ENCODE measurements at places on chromosomes 6 and 20.
A peak's percentile ranks its signal among the peaks of the same experiment; 100 is the strongest.

DNA sequence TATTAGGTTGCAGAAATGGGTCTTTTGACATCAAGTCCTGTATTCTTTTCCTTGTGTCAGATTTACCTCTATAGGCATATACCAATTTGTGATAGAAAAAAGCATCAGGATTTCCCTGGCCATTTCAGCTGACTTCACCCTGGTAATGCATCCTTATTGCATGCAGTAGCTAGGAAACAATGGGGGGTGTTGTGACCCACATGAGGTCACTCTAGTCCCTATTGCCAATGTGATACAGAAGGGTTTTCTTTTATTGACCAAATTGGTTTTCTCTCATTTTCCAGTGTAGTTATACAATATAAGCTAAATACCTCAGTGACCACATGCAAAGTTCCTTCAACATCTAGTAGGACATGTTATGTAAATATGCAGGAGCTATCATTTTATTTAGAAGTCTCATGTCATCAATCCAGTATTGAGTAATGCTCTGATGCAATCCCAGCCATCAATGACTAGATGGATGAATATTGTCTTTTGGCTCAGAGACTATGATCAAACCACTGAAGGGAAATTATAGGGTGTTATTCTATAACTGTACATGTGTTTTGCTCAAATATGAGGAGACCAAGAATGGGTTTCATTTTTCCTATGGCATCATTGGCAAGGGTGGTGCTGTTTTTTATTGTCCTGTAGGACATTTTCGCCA, 177.7 kb downstream of the KLHL32 start:
- no peak for DNase-seq

DNA sequence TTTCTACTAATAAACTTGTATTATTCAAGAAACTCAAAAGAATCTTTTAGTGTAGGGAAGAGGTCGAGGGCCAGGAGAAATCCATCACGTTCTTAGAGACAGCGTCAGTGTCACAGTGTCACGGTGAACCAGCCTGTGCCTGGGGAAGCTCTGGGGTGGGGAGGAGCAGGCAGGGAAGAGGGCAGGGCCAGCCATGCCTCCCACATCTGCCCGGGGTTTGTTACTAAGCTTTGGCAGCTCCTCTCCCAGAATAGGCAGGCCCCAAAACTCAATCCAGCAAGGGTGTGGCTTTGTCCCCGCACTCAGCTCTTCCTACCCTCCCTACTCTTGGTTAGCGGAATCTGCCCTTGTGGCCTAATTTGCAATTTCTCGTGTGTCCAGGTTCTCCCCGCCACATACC, 72.9 kb downstream of the TCP11 start:
- DNase-seq: no peak

- DNase-seq: no peak
These were observed 151.1 kb upstream of the B3GAT2 start for GRCh38 chr6:71107911-71108420.

DNA sequence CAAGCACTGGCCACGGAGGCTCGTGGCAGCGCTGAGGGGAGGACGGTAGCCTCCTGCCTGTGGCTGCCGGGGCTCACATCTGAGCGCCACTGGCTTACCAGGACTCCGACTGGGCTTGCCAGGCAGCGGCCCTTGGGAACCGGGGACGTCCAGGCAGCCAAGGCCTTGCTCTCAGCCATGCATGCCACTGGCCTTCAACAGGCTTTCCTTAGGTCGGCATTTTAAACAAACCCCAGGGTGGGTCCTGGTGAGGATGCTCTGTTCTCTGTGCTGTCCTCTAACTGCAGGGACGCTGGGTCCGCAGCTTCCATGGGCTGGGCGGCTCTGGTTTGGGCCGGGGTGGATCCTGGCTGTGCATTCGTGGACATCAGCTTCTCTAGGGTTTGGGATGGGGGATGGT, 59.1 kb upstream of the BHLHE23 start:
- DNase-seq: no peak

GRCh38 chr6:155887421-155887820, 431.8 kb upstream of the NOX3 start:
- no peak for DNase-seq

DNA sequence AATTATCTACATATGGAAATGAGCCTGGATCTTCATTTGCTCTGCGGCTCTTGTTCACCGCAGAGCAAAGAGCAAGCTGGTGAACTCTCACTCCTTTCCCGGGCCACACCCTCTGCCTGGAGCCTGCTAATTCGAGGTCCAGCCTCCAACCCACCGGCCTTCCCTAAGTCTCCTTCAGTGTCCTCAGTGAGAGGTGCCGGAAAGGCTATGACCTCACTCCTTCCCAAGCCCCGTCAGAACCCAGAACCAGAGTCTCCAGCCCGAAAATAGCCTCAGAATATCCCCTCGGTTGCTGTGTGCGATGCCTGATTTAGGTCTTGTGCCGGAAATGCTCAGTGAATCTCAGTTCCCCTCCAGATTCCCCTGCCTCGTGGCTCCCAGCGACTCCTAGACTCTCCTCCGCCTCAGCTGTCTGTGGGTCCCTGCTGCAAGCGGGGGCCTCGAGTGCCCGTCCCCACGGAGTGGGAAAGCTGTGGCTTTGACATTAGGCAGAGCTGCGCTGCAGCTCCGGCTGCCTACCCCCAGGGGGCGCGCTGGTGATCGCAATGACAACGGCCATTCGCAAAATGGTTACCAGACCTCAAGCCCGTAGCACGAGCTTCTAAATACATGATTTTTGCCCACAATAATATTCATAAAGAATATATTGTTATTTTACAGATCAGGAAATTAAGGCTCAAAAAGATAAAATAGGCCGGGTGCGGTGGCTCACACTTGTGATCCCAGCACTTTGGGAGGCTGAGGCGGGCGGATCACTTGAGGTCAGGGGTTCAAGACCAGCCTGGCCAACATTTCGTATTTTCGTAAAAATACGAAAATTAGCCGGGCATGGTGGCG, 4.1 kb upstream of the BNIP5 start:
- peak; percentile 54 for DNase-seq

GRCh38 chr6:35635601-35636597, 52.8 kb downstream of the FKBP5 start:
- no peak for DNase-seq

GRCh38 chr20:50523552-50524167, 13.5 kb downstream of the PTPN1 start:
- no peak for DNase-seq

Measured in T follicular helper cell (primary cell).